ENCODE measurements at places on chromosomes 3 and 15.
A peak's percentile ranks its signal among the peaks of the same experiment; 100 is the strongest.

DNA sequence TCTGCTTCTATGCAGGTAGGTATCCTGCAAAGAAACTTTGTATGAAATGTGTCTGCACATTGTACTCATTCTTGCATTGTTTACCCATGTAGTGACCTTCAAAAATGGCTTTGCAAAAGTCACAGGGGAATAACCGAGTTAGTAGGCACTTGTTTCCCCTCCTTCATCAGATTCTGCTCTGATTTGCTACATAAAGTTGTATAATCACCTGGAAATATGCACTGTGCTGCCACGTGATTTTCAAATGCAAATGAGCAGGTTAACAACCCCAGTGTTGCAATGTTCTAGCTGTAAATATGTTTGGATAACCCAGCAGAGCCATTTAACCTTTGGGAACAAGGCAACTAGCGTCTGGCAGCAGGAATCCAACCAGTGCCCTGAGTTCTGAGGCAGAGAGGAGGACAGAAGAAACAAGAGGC, at the start of gene KNG1:
Gene KNG1 (plus strand): TSS at position 321 of the 419 bp plus-strand sequence. CDS start 184 bp downstream, outside the sequence.
- no peak for DNase-seq

DNA sequence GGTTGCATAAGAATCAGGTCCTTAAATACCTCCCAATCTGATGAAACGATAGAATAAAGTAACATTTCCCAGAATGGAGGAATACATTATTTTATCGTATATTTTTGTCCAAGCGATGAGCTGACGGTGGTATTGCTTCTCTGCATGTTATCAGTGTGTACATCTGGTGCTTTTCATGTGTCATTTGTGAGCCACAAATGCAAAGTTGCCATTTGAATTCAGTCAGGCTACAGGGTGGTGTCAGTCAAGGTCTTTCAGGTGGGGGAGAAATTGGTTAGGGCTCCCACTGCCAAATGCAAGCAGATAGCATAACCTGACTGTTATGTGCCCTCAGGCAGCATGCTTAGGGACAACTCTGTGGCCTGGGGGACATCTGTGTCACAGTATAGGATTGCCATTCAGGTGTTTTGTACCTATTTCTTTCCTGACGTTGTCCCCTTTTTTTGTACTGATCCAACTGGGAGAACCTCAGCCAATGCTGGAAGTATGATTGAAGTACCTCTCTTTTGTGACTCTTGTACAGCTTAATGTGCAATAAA, 26.5 kb upstream of the TIMP4 start:
- no peak for DNase-seq

DNA sequence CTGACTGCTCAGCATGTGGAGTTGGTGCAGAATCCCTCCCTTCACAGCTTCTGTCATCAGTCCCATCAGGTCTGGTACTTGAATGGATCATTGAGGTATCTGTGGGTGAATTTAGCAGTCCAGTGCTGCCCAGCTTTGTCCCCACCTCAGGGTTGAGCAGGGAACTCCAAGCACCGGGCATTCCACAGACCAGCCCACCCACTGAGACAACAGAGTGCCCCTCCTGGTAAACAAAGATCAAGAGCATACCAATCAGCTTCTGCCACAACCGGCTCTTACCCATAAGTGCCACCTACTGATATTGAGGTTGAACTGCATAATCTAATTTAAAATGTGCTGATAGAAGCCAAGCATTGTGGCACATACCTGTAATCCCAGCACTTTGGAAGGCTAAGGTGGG, 57.1 kb upstream of the FXR1 start:
- no peak for DNase-seq

GRCh38 chr15:43210172-43210745, 10.6 kb downstream of the EPB42 start:
- DNase-seq, result no peak

DNA sequence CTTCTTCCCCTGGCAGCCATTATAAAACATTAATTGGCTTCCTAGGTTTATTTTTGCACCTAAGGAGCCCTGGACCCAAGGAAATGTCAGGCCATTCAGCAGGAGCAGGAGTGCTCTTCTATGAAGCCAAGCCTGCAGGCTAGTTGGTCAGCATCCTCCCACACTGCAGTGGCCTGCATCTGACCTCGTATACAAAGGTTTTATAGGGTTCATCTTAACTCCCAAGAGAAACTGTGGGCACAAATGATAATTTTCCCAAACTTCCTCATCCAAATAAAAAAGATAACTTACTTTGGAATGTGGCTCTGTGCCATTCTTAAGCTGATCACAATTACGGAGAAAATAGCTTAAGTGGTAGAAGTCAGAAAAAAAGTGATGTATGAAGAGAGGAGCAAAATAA, 19.4 kb downstream of the PLSCR1 start:
- no peak for DNase-seq

DNA sequence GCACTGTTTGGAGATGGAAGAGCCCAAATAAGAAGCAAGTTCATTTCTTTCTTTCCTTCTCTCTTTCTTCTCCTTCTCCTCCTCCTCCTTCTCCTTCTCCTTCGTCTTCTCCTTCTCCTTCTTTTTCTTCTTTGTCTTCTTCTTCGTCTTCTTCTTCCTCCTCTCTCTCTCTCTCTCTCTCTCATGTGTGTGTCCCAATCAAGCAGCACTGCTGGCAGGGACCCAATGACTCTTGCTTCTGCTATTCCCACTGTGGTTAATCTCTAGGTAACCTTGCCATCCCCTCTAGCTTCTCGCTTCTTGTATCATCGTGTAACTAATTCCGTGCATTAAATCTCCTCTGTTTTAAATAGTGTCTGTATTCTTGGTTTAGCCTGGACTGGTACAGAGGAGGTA, 26.1 kb upstream of the ZNF280D start:
- DNase-seq, result no peak

- no peak for DNase-seq
Measured at GRCh38 chr15:75921732-75922703, 18.3 kb downstream of the FBXO22 start.

- DNase-seq, result no peak
Measured at GRCh38 chr3:87335931-87336330, 59.5 kb upstream of the POU1F1 start.

DNA sequence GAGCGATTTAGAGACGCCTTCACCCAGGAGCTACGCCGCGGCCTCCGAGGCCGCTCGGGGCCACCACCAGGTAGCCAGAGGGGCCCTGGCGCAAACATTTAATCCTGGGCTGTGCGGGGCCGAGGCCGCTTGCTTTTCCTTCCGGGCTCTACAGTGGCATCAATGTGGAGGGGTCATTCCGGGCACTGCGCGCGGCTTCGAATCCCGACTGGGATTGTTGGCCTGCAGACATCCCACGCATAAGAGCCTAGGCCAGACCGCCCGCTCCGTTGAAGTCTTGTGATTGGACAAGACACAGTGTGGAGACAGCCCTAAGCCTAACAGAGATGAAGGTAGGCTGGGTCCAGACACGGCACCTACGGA, 568 bp upstream of the NCBP2 start:
- DNase-seq, result peak; percentile 19

DNA sequence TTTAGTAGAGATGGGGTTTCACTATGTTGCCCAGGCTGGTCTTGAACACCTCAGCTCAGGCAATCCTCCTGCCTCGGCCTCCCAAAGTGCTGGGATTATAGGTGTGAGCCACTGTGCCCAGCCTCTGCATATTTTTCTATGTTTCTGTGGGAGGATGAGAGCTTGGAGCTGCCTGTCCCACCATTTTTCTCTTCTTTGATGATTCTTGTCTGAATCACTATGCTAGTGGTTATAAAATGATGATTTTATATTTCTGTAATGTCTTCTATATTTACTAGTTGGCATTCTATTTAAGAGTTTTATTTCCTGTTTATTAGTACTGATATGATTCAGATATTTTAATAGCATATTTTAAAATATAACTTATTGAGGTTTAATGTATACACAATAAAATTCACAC, 69.7 kb downstream of the CHCHD6 start:
- DNase-seq, result no peak

- DNase-seq, result no peak
Measured at GRCh38 chr3:86990012-86990733, 776 bp downstream of the VGLL3 start.

DNA sequence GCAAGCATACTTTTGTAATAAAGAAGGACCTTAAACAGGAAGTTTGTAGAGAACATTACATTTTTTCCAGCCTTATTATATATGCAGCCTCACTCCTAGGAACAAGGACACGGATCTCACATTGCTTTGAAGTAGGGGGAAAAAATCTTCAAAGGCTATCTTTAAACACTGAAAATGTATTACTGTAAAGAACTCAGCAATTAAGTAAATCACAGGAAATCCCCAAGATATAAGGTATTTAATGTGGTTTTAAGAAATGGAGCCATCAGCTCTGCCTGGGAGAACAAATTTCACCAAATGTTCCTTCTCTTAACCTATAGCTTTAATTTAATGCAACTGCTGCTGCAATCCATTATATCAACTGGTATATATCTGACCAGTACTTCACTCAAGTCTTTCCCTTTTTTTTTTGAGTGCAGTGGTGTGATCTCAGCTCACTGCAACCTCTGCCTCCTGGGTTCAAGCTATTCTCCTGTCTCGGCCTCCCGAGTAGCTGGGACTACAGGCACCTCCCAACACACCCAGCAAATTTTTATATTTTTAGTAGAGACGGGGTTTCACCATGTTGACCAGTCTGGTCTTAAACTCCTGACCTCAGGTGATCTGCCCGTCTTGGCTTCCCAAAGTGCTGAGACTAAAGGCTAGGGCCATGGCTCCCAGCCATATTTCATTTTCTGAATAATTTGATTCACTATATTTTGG, 2.8 kb downstream of the BTLA start:
- no peak for DNase-seq

DNA sequence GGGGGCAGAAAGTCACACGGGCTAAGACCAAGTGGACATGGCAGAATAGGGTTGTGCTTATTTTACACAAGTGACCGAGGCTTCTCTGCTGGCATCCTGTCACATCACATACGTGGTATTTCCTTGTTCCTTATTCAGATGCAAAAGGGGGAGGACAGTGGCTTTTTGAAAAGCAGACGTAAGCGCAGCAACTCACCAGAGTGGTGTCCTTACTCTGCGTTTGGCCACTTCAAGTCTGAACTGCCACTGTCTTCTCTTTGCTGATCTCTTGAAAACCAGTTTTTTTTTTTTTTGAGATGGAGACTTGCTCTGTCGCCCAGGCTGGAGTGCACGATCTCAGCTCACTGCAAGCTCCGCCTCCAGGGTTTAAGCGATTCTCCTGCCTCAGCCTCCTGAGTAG, 113.2 kb downstream of the SOX2 start:
- no peak for DNase-seq

DNA sequence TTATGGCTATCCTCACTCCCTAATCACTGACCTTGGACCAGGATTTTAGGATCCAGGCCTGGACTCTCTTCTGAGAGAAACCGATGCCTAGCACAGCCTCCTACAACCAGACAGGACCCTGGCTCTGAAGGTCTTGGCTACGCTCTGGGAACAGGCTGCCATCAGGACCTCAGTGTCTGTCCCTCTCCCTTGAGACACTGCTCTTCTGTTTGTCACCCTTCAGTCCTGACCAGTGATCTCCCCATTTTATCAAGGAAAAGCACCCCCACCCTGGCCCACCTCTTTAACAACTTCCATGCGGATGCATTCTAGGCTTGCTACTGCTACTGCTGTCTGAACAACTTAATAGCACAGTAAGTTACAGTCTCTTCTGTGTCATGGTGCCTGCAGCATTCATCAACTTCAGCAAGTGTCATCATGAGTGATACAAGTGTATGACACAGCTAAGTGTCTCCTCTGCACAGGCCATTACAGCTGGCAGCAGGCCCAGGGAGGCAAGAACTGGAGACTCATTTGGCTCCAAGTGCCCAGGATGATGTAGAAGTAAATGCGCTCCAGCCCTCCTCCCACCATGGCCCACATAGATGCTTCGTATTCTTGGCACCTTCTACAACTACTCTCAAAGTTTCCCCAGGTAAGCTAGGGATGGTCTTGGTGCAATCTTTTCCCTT, 302.4 kb downstream of the EPHB1 start:
- DNase-seq, result no peak

DNA sequence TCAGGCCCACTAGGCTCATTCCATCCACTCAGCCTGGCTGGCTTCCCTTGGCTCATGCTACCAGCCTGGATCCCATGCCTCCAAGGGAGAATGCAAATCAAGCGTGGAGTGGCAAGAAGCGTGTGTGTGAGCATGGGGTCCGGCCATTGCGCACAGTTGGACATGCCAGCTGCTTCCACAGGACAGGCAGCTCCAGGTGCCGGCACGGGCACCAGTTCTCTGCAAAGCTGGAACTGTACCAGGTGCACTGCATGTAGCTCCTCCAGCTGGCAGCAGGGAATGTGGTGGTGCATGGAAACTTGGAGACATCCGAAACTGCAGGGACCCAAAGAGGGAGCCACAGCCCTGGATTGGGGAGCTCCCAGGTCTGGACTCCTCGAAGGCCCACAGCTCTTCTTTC, 449.8 kb downstream of the EPHA6 start:
- DNase-seq, result no peak

GRCh38 chr3:26259176-26259575, 363.4 kb upstream of the LRRC3B start:
- no peak for DNase-seq

DNA sequence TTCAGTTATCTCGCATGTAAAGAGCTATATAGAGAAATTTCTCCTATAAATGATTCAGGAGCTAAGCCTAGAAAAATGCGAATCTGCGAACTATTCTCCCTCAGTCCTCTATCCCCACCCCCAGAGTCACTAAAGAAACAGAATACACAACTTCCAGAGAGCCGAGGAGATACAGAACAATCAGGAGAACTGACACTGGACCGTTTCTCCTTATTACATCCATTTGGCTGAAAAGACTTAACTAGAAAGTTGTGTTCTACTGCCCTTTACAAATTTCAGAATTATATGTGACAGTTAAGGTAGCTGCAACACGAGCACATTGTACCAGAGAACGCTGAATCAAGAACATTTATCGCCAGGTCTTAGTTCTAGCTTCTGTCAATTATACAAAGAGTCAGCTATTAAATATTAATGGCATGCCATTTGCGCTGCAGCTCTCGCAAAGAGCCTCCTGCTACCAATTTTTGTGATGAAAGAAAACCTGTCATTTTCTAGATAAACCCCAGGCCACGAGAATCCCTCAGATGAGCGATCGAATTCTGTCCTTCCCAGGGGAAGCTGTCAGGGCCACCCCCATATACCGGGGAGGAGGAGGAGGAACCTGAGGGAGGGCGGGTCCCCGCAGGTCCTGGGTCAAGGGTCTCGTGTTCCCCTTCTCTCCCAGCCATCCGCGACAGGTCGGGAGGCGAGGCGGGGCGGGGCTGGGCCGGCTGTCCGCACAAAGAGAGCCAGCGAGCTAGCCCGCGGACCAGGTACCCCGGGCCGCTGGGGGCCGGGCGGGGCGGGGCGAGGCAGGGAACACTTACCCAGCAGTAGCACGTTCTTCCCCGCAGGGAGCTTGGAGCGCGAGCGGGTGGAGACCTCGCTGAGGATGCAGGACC, 878 bp downstream of the DYNC1LI1 start:
- peak; percentile 9 for DNase-seq

DNA sequence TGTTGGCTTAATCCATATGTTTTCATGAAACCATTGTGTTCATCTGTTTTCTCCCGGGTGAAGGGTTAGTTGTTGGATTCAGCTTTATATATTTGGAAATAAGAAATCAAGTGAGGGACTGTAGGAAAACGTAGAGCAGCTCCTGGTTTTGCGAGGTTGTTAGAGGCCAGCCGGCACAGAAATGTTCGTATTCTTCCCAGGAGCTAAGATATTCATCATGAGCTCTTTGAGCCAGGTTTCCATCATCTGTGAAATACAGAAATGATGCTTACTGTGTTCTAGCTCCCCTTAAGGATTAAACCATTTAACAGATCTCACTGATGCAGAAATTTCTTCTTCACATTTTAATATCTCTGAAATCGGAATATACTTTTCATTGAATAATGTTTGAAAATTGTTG, 235.5 kb downstream of the PTPRG start:
- DNase-seq, result no peak

- DNase-seq, result no peak
Measured at GRCh38 chr3:143820466-143821221, 27.6 kb downstream of the SLC9A9 start.

GRCh38 chr3:132726341-132726823, 4.2 kb upstream of the NPHP3 start:
- DNase-seq, result no peak

Data from stimulated activated CD4-positive, alpha-beta T cell treated with anti-CD3 and anti-CD28 coated beads, Interleukin-12 subunit alpha, Interleukin-12 subunit beta, amount 100 ng/mL, for 24 hours (primary cell).